Activated T-helper 17 cell treated with anti-CD3 and anti-CD28 coated beads, Interleukin-2, amount 50 U/mL, for 72 hours (primary cell): ENCODE measurements at places on chromosomes 3 and 15.

- no peak for ATAC-seq
Observed at GRCh38 chr3:170010498-170010897, 27.3 kb upstream of the GPR160 start.

DNA sequence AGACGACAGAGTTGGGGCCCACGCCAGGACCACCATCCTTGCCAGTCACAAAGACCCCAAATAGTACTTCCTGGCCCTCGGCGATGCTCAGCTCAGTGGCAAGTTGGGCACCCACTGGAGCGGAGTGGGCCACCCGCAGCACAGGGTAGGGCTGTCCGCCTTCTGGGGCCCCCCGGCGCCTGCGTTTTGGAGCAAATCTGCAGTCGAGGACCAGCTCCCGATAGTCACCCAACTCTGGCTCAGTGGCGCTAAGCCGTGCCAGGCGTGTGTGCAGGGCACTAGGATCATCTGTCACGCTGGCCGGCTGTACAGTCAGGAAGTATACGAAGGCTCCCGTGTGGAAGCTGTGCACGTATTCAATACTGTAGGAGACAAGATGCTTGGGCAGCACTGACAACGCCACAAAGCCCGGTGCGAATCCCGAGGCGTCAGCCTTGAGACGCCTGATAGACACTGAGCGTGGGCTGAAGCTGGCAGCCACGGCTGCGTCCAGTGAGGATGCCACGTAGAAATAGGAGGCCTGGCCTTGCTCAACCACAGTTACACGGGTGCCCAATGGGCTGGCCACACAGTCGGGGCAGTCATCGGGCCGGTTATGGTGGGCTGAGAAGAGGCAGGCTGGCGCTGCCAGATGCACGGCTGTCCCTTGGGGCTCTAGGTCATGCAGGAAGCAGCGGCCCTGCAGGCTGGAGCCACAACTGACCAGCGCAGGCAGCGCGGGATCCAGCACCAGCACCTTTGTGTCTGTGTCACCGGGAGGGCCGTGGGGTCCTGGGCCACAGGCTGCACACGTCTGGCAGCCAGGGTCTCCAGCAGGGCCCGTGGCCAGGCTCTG lies 945 bp downstream of the MST1R start:
- no peak for ATAC-seq

GRCh38 chr3:14879211-14879874 lies 60.6 kb downstream of the FGD5 start:
- peak; percentile 44 for ATAC-seq

GRCh38 chr15:89114990-89115389 lies 26.7 kb downstream of the ABHD2 start:
- ATAC-seq: no peak

- no peak for ATAC-seq
Observed at GRCh38 chr3:120988994-120989393, 81.0 kb downstream of the STXBP5L start.

DNA sequence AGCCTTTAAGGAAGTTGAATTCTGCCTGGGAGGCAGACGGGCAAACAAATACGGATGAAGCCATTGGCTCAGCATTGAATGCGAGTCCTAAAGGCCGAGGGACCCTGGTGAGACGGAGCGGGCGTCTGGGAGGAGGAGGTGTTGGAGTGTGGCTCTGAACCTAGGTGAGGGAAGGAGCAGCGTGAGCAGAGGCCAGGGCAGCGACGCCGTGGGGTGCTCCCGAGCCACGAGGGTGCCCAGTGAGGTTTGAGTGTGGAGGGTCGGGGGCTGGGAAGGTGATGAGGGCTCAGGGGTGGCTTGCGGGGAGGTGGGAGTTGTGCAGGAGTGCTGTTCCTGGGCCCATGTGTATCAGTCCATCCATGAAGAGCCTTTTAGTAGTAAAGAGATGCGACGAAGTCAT lies 17.0 kb downstream of the CORO2B start:
- ATAC-seq: no peak

GRCh38 chr15:79332824-79333510 lies 22.1 kb downstream of the TMED3 start:
- ATAC-seq: no peak

GRCh38 chr3:195896361-195897080 lies 11.8 kb downstream of the TNK2 start:
- no peak for ATAC-seq

GRCh38 chr15:53962646-53963561 lies 15.3 kb upstream of the UNC13C start:
- no peak for ATAC-seq

DNA sequence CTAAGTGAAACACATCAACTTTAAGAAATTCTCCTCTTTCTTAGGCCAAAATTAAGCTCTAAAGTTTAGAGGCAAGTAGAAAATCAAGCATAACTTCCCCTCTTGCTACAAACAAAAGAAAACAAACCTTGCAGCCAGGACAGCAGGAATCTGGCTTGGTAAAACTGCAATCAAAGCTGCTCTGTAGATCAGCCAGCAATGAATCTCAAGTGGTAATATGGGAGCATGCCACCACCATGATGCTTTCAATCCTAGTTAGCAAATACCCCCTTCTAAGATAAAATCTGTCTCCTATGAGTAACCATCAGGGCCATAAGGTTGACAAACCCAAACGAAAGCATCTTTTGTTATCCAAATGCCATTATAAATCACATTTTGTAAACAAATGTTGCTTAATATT lies 208.3 kb upstream of the PLSCR5 start:
- no peak for ATAC-seq

DNA sequence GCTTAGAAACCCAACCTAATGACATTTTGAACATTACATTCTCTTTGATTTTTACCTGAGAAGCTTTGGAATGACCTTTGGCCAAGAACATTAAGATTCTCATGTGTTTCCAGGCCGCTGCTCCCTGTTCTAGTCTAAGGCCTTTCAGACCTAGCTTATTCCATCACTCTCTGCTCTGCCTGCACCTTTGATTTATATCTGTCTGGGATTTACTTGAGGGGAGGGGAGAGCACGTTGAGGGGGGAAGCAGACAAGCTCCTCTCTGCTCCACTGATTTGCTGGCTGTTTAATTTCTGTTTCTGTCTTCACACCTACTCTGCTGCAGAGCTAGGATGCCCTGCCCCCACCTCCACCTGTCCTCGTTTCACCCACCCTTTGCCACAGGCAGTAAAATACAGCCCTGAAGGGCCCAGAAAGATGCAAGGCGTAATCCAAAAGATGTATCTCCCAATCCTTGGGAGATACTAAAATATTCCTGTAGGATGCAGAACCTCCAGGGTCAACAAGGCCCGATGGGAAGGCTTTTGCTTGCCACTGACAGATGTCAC lies 429.8 kb downstream of the EPHB1 start:
- no peak for ATAC-seq

- no peak for ATAC-seq
Observed at GRCh38 chr3:111915905-111916304, 56.8 kb downstream of the PHLDB2 start.

- peak; percentile 34 for ATAC-seq
Observed at GRCh38 chr3:16906682-16907081, 21.9 kb downstream of the PLCL2 start.

DNA sequence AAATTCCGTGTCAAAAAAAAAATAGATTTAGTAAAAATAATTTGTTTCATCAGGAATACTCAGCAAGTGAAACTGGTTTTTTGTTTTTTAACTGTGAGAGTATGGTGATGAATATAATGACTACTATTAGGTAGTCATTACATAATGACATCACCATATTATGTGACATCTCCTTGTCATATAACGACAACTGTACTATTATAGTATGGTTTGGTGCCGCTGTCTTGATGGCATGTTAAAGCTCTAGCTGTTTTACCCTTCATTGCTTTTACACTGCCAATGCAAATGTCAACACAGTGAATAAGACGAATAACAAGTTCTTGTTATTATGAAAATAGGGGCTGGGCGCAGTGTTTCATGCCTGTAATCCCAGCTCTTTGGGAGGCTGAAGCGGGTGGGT lies 45.6 kb upstream of the FAH start:
- ATAC-seq: no peak

DNA sequence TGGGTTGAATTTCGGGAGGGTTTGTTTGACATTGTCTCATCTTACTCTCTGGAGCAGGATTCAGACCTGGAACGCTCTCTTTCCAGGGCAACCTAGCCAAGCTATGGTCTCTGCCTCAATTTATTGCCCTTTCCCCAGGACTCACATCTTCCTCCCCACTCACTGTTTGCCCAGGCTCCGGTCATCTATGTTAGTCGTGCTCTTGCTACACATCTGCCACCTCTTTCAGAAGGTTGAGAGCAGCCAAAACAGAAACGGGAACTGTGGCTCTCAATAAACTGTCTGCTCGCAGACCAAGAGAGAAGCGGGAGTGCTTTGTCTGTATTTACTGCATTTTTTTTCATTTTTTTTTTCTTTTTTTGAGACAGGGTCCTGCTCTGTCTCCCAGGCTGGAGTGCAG lies 81.6 kb downstream of the ST6GAL1 start:
- no peak for ATAC-seq

- ATAC-seq: no peak
Observed at GRCh38 chr15:70477750-70478250, 285.6 kb downstream of the UACA start.

DNA sequence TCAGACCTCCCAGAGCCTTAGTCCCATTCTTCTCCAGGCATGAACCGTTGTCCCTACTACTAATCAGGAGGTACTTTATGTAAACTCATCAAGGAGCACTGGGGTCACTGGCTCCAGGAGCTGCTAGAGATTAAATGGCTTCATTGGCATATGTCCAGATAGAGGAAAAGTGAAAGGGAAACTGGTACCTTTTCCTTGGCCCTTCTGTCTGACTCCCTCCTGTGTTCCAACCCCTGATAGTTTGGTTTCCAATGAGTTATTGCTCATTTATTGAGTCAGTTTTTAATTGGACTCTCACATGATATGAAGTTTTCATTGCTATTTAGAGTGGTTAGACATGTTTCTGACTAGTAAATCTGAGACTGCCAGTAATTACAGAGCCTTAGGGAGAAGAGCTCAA lies 130.5 kb upstream of the BFSP2 start:
- ATAC-seq: no peak

GRCh38 chr3:11908981-11909698 lies 62.5 kb upstream of the TAMM41 start:
- peak; percentile 86 for ATAC-seq

GRCh38 chr3:136995652-136996051 lies 37.9 kb downstream of the IL20RB start:
- ATAC-seq: no peak

GRCh38 chr3:184626923-184627322 lies 65.3 kb downstream of the EPHB3 start:
- ATAC-seq: no peak

GRCh38 chr15:39629371-39629770 lies 48.5 kb downstream of the THBS1 start:
- peak; percentile 69 for ATAC-seq

DNA sequence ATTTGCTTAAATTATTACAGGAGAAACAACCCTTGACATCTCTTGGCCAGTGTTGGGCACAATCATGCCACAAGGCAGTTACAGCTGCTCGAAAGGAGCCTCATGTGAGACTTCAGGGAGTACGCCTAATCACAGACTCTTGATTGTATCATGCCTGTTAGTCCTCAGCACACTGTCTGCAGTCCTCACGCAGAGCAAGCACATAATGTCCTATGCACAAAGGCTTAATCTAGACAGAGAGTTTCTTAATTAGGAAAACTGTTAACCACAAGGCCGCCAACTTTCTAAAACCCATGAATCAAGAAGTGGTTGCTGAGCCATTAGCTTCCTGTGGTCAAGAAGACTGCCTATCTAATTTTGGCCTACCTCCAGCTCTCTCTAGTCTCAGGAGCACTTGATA lies 172.0 kb downstream of the UNC13C start:
- ATAC-seq: no peak

DNA sequence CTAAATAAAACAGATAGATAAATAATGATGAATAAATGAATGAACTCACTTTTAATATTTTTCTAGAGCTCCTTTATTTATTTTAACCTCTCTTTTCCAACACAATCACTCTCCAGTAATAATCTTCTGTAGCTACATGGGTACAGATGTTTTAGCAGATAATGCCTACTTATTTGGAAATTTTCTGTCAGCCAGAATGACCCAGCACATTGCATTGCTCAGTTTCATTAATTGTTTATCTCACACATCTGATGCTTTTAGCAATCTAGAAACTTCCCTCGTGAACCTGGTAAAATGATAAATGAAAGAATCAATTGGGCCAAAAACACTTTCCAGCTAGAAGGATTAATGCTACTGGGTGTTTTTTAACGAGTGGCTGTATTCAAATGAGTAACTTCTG lies 14.9 kb upstream of the MYH15 start:
- no peak for ATAC-seq

- no peak for ATAC-seq
Observed at GRCh38 chr15:89772932-89773583, 3.1 kb upstream of the MESP2 start.

DNA sequence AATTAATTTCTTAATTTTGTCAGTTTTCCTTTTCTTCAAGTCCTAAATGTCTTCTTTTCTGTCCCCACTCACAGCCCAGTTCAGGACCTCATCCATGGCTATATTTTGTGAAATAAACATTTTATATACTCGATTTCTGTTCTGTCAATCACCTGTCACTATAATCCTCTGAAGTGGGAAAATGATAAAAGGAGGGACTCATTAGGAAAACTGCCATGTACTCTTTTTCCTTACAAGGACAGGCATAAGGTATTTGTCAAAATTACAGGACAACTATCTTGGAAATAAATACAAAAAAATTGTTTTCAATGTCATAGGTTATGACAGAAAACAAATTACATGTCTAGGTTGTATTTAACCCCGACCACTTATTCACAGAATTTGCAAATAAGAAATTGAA lies 240.1 kb upstream of the CBLB start:
- ATAC-seq: no peak

DNA sequence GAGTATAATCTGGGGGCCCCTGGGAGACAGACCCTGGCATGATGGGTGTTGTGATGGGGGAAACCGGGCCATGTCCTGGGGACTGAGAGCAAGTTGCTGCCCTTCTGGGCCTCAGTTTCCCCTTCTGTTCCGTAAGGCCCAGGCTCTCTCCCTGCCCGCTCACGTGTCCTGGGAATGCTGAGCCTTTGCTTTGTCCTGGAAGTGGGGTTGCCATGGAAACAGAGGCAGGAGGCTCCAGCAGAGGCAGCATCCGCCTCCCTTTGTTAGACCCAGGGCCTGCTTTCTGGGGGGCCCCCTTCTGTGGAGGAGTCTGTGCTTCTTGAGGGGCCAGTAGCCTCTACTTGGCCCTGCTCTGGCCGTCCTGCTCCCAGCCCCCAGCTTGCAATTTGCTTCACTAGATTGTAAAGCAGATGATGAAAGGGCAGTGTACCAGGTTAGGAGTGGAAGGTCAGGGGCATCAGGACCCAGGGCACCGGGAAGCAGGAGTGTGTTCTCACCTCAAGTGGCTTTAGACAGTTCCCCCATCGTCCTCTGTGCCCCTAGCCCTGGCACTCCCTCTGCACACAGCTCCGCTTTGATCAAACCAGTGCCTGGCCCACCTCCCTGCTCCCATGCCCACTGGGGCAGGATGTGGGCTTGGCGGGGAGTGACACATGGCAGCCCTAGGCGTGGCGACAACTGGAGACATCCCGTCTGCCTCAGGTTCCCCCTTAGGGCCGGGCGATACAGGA lies 105.6 kb downstream of the FBLN2 start:
- peak; percentile 44 for ATAC-seq

DNA sequence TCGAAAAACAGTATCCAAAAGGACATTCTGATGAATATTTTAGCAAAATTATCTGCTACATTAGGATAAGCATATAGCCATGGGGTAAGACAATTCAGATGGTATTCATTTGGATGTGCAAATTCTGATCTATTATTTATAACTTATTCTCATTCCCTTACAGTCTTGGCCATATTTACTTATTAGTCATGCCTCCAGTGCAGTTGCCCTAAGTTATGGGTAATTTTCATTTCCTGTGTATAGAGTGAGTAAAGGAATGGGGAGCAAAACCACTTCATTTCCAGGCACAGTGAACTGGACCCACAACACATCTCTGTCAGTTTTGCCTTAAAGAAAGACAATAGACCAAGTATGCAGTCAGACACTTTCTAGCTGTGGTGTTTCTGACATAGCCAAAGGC lies 134.3 kb downstream of the POLQ start:
- ATAC-seq: no peak
